ENCODE measurements at places on chromosomes 2 and 18.

DNA sequence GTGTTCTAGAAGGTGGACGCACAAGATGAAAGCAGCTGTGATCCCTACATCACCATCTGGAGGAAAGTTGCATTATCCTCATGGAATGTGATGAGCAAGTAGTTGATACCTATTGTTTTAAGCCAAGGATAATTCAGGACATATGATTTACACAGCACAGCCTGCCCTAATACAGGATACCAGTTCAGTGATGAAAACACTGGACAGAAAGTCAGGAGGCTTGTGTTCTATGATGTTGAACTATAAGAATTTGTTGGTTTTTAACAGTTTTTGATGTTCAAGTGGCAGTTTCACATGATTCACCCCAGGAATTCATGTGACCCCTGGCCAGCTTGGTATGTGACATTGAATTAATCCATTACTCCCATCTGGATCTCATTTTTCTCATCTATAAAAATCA, 6.2 kb upstream of the CHST10 start:
- no peak for DNase-seq

GRCh38 chr18:57475408-57475807, 40.2 kb downstream of the ONECUT2 start:
- no peak for DNase-seq

DNA sequence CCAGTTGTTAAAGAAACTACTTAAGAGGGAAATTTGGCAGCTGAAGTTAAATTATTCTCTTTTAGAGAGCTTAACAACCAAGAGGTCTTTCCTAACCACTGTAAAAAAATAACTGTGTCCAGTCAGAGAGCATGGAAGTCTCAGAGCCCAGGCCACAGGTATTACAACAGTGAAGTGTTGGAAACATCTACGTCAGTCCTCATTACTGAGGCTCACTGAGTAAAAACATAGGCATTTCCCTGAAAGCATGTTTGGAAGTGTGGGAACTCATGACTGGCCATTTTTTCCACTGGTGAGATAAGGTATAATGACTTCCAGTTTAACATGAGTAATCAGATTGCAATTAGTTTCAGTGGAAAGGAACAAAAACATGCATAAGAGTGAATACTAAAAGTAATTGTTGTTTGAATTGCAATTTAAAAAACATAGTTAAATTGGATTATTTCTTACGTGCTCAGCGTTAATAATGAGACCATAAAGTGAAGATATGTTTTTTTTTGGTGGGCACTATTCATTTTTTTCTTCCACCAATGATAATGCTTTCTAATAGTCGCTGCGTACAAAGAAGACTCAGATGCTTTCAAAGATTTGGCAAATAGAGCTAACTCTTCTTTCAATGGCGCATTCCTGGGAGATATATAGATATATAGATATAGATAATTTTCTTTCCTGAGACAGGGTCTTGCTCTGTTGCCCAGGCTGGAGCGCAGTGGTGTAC, 60.8 kb downstream of the EFEMP1 start:
- DNase-seq, result no peak

GRCh38 chr2:159438720-159439353, 152.3 kb upstream of the WDSUB1 start:
- DNase-seq, result no peak

DNA sequence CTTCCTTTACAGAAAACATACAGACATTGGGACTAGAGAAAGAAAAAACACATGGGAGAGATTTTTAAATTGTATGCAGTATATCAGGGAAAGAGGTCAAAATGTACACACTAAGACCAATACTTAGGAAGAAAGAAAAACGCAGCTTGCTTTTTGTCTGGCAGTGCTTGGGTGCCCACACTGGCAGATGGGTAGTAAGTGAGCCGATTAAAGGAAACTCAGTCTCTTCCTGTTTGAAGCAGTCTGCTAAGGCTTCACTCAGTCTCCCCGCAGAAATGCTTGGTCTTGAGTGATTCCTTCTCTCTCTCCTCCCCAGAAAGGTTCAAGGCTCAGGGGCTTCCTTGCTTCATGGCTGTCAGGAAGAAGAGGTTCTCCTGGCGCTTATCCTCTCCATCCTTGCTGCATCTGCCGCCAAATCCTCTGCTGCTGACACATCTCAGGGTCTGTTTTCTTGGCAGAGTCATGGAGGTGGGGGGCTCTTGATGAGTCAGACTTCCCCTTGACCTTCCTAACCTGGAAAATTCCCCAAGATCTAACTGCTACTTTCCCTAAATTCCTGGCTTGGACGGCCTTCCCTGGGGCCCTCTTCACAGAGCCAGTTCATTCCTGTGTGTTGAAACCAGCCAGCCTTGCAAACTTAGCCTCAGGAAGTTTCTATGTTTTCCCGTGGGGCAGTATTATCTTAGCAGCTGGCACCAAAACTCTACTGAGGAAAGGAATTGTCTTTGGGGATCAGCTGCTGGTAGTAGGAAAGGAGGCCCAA, 10.5 kb upstream of the TMSB10 start:
- no peak for DNase-seq

DNA sequence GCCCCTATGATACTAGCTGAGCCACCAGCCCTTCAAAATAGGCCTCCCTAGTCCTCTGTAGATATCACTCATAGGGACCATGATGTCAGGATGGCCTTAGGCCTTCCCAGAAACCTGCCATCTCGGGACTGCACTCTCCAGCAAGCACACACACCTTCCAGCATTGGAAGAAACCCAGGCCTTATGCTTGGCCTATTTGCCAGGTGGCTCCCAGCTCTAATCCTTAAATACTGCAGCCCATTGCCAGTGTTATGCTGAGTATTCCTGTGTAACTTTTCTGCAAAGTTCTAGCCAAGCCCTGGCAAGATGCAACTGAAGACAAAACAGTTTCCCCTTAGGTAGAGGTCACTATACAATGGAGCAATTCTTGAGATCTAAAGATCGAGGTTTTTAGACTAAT, 316.5 kb downstream of the SETBP1 start:
- DNase-seq, result no peak

Data from stimulated activated CD4-positive, alpha-beta T cell treated with anti-CD3 and anti-CD28 coated beads, Interleukin-2, amount 100 ng/mL, for 24 hours (primary cell).